ENCODE measurements at places on chromosomes 7 and 10. TPM values are rescaled to one million over a fixed set of nuclear protein-coding genes. Genes with fewer than 3 reads are reported as not detected.

Gene C10orf67
- total RNA-seq: 0.16 TPM

Gene SYT15B
- 10.3 TPM for total RNA-seq

DNA sequence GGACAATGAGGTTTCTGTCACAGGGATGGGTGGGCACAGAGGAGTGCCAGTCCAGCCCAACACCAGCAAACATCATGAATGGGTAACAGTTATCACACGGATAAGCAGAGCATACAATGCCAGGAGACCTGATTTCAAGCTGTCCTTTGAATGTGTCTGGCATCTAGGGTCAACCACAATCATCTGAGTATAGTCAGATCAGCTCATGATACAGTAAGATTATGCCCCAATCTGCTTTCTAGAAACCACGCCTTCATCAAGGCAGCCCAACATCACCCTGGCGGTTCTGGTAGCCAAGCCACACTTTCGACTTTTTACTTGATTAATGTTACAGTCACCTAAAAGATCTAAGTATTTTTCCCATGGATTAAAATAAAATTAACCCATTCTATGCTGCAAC lies 10.5 kb downstream of the FAM171A1 start:
- no peaks in the 10 kb centered on the region for H3K27me3 ChIP-seq
- DNase-seq: no peak
- no peaks in the 10 kb centered on the region for H3K36me3 ChIP-seq
- H3K4me1 ChIP-seq: no peaks in the 10 kb centered on the region
- no peak overlapping the region for H3K4me3 ChIP-seq
- no peak overlapping the region for H3K27ac ChIP-seq

DNA sequence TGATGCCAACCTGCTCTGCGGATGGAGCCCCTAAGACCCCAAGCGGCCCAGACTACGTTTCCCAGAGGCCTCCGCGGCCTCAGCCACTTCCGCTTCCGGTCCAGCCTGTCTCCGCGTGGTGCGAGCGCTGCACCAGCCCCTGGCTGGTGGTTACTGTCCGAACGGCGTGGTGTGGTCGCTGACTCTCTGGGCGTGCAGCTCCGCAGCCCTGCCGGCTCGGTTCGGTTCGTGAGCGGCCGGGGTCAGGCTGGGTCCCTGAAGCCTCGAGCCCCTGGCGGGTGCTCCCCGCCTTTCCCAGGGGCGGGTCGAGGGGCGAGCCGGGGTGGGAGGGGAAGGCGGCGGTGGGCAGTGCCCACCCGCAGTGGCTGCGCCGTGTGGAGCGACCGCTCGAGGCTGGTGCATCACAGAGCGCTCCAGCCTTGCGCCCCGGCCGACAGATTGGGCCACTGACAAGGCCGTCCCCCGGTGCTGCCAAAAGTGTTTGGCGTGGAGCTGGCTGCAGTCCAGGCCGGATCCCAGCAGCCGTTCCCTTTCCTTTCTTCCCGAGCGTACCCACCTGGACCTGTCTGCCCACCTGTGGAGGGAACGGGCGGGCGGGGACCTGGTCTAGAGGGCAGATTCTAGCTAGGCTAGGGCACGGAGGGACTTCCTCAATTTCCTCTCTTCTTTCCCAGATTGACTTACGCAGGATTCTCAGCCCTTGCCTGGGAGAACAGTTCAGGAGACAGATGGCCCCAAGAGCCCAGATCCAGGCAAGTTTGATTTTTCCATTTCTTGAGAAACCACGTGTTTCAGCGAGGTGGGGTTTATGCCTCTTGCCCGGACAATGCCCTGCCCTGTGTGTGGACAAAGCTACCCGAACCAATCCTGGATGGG lies at the start of gene ZNF485:
TSS of gene ZNF485 (plus strand) at position 116 of the 876 bp plus-strand sequence. CDS start at position 729, 613 bp downstream.
- no peaks in the 10 kb centered on the region for H3K27me3 ChIP-seq
- H3K4me3 ChIP-seq: peak within 1 kb of the TSS; percentile 89
- H3K36me3 ChIP-seq: no peaks in the 10 kb centered on the region
- peak within 1 kb of the TSS; percentile 54 for H3K27ac ChIP-seq

GRCh38 chr7:108224387-108224786 lies 94.2 kb upstream of the LAMB4 start:
- no peaks in the 10 kb centered on the region for H3K36me3 ChIP-seq
- H3K27me3 ChIP-seq: no peaks in the 10 kb centered on the region
- DNase-seq: no peak
- H3K4me3 ChIP-seq: no peak overlapping the region
- H3K27ac ChIP-seq: no peak overlapping the region
- no peaks in the 10 kb centered on the region for H3K4me1 ChIP-seq

Data from pancreas (tissue), 10 donors.